ENCODE measurements at places on chromosomes 4 and X. TPM values are rescaled to one million over a fixed set of nuclear protein-coding genes. Genes with fewer than 3 reads are reported as not detected.

DNA sequence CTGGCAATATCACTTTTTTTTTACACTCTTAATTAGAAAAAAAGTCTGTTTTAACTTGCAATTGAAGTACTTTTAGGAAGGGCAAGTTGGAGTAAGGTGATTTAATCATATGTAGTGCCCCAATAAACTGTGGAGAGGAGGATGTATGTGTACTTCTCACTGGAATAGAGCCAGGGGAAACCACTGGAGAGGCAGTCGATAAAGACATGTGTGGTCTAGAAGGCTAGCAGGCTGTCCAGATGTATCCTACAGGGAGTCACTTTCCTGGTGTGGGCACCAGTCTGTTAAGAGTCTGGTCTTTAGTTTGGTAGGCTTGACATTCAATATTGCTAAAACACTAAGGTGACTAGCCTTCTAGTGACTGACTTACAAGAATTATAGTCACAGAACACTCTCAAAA is 9.6 kb upstream of the SGMS2 start:
- DNase-seq = no peak

DNA sequence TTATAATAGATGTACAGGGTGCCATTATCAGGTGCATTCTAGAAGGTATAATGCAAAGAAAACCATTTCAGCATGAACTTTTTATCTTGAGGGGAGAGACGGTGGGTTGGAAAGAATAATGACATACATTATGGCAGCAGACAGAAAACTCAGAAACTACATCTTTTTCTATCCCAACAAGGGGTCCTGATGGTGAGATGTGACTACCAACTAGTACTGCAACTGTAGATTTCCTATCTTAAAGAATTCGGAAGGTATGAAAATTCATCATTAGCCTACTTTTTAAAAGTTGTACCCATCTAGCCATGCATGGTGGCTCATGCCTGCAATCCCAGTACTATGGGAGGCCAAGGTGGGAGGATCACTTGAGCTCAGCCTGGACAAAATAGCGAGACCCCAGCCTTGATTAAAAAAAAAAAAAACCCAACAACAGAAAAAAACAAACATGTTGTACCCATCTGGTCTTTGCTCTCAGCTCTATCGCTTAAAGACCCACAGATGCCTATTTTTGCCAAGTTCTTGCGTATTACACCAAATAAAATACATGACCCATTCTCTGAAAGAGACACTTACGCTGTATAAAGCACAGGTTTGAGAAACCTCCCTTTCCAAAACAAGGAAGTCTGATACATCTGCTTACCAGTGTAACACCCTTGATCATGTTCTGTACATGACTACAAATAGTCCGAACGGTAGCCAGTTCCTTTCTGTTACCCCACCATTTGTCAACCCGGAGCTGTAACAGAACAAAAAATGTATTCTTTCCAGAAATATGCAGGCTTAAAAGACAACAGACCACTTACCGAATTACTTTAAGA is 1.6 kb downstream of the RPL9 start:
- DNase-seq = no peak

- DNase-seq = no peak
These were observed 34.5 kb upstream of the WAS start for GRCh38 chrX:48649102-48649501.

- no peak for DNase-seq
These were observed 11.9 kb downstream of the CA5B start for GRCh38 chrX:15749642-15750610.

Gene HELT
- not detected for polyA plus RNA-seq
